ENCODE measurements at places on chromosomes 1 and 21.

- DNase-seq = peak; percentile 19
These were observed 426.8 kb downstream of the ADGRL2 start for GRCh38 chr1:82227306-82228095.

DNA sequence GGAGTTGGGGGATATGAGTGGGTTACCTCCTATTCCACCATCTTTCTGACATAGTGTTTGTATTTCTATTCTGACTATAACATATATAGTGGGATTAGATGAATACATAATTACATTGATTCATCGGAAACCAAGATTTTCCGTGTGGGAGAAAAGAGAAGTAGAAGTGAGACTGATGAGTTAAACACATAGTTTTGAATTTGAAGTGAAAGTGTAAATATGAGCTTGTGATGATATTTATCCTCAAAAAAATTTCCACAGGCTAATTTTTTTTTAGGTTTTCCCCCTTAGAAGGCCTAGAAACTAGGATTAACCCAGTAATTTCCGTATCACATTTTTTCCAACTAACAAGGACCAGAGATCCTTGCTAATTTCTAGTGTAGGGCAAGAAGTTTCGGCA, 6.9 kb downstream of the CD1B start:
- no peak for DNase-seq

DNA sequence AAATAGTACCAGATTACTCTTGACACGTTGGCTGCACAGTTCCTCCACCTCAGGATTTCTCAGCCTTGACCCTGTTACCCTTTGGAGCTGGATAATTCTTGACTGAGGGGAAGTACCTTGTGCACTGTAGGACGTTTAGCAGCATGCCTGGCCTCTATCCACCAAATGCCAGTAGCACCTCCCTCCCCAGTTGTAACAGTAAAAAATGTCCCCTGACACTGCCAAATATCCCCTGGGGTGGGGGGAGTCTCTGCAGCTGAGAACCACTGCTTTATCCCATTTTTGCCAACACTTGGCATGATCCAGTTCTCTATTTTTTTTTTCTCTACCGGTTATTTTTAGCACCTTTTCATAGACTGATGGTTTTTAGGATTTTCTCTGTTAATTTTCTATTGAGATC, 34.0 kb downstream of the C1orf198 start:
- no peak for DNase-seq

DNA sequence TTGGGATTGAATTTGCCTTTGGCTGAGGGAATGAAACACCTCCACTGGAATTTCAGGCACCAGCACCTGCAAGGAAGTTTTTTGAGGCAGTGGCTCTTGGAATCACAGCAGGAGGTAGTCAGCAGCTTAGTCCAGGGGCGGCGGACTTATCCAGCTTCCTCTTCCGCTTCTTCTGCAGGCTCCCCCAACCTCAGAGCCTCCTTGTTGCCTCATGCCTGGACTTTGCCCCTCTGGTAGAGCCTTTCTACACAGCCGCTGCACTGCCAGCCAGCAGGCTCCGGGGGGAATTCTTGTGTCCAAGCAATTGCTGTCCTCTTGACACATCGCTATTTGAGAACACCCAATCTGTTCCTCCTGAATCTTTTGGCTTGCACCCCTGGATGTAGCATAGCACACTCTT, 4.4 kb upstream of the RHEX start:
- peak; percentile 71 for DNase-seq

DNA sequence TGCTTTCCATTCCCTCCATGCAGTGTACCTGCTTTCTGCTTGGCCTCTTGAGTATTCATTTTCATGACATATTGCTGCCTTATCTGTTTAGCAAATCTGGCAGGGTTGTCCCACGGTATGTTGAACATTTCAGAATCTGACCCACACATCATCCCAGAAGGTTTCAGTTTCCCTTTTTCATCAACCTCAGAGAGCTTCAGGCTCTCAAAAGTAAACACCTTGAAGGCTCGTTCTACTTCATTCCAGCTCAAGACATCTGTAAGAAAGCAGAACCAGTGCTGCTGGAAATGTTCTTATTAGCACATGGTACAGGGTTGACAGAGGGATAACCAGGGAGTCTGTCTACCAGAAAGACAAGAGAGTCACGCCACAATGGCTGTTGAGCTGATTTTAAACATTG, 103.6 kb downstream of the SPAG17 start:
- DNase-seq = no peak

- no peak for DNase-seq
These were observed 30.0 kb downstream of the LRRC3 start for GRCh38 chr21:44485254-44485793.

All from GF-D8 (cell line).